ENCODE measurements at places on chromosomes 11 and 22.

- no peak for DNase-seq
Measured at GRCh38 chr11:87861030-87861429, 314.2 kb downstream of the RAB38 start.

GRCh38 chr11:62241095-62241494 lies 944 bp upstream of the SCGB1D2 start:
- no peak for DNase-seq

- no peak for DNase-seq
Measured at GRCh38 chr22:35463231-35463933, 63.4 kb downstream of the MCM5 start.

GRCh38 chr11:68153742-68154141 lies 32.6 kb upstream of the CHKA start:
- DNase-seq, result no peak

GRCh38 chr22:17086788-17087497 lies 2.1 kb downstream of the IL17RA start:
- peak; percentile 22 for DNase-seq

GRCh38 chr11:10029386-10030121 lies 264.5 kb downstream of the SBF2 start:
- DNase-seq, result no peak

- no peak for DNase-seq
Measured at GRCh38 chr11:59368238-59369022, 9.7 kb downstream of the OR5AN1 start.

Data from stimulated activated naive CD8-positive, alpha-beta T cell treated with anti-CD3 and anti-CD28 coated beads, Interleukin-15, amount 100 ng/mL, for 72 hours (primary cell).